Stimulated activated CD4-positive, alpha-beta T cell treated with anti-CD3 and anti-CD28 coated beads, Interleukin-1b, Interleukin-23, amount 100 ng/mL, for 4 hours (primary cell): ENCODE measurements at places on chromosomes 11 and 22.

GRCh38 chr11:60347084-60347797 lies 20.2 kb downstream of the MS4A6E start:
- DNase-seq, result no peak

DNA sequence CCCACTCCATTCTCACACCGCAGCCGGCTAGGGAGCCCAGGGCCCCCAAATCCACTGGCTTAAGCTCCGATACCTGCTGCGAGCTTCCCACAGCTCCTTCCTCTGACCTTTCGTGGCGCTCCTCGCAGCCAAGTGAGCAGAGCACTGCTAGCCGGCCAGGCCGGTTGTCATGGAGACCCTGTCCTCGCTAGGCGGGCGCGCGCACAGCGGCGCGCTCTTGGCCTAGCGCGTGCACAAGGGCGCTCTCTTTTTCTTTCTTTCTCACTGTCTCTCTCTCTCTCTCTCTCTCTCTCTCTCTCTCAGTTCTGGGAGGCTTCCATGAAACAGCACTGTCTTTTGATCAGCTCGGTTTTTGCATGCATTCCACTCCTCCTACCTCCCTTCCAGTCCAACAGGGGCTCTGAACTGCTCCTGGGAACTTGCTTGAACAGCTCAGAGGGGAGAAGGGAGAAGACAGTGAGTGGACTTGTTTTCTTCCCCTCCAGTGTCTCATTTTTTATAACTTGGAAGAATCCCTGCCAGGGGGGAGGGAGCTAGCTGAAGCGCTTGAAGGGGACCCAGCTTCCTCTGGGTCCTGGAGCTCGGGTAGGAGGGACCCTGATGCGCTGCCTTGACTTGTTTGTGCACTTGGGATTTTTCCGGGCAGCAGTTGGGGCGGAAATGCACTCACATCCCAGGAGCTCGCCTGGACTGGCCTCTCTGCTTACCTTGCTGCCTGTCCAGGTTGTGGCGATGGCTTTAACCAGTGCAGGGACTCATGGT lies 100.3 kb upstream of the AKIP1 start:
- DNase-seq, result no peak

DNA sequence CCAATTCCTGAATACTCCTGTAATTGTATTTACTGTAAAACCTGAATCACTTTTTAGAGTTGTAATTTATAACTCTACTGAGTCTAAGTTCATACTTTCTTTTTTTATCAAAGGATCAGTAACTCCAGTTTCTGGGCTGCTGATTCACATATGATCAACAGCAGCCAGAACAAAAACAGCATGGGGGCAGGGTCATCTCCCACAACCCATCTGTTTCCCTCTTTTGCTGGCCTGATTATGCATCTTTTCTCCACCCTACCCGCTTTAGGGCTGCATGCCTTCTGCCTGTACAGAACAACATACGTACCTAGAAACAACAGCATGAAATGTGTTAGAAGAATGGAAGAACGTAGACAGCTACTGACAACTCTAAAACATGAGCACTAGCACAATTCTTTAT lies 76.0 kb downstream of the MRTFA start:
- DNase-seq, result no peak

- no peak for DNase-seq
These were observed 2.2 kb downstream of the PLEKHB1 start for GRCh38 chr11:73648571-73649046.

DNA sequence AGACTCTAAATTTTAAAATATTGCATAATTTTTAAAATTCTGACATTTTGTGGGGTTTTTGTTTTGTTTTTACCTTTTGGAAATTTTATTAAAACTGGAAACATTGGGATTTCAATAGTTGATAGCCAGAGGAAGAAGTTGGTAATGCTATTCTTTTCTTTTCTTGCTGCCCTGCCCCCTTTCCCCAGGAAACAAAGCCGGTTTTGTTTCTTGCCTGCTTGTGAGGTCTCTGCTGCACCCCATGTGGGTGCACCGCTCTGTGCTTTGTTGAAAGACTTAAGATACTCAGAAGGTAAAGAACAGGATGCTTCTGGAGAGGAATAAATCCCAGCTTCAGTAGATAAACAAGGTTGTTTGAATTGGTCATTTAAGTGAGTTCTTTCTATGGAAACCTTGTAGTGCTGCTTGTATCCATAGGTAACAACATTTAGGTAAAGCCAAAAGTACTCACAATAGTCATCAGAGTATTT lies 87.5 kb downstream of the YAP1 start:
- DNase-seq, result no peak

DNA sequence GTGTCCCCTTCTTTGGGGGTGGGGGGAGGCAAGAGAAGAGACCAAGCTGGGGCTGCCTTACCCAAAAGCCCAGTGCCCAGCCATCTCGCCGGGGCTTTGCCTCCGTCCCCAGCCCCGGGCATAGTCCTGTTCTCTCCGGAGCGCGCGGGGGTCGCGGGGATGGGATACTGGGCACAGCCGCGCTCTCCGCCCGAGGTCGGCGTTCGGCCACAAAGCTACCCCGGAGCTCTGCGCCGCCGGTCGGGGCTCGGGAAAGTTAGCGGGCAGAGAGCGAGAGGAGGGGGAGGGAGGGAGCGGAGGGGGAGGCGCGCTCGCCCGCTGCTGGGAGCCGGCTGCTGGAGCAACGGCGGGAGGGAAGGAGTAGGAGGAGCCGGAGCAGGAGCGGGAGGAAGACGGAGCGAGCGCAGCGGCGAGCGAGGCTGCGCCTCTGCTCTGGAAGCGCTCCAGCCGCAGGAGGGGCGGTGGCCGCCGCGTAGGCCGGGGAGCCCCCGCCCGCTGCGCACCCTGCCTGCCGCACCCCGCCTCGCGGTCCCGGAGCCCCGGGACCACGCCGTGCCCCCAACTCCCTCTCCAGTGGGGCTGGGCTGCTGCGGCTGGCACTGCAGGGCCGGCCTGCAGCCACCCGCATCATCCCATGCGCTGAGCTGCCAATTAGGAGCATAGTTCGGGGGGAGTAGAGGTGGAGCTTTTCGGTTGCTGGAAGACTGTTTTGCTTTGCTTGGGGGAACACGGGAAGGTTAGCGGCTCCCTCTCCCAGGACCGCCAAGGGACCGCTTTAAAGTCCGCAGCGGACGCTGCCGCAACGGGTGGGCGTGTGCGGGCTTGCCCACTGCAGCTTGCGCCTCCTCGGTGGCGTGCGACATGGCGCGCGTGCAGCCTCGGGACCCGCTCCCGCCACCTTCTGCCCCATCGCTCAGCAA lies at the start of gene SCN4B:
Gene SCN4B, minus strand, starts transcription at position 272 of the 920 bp plus-strand sequence. Its CDS starts 150 bp downstream, at position 122.
- no peak for DNase-seq

- DNase-seq, result no peak
These were observed 158.6 kb downstream of the FCHSD2 start for GRCh38 chr11:72983560-72983959.

DNA sequence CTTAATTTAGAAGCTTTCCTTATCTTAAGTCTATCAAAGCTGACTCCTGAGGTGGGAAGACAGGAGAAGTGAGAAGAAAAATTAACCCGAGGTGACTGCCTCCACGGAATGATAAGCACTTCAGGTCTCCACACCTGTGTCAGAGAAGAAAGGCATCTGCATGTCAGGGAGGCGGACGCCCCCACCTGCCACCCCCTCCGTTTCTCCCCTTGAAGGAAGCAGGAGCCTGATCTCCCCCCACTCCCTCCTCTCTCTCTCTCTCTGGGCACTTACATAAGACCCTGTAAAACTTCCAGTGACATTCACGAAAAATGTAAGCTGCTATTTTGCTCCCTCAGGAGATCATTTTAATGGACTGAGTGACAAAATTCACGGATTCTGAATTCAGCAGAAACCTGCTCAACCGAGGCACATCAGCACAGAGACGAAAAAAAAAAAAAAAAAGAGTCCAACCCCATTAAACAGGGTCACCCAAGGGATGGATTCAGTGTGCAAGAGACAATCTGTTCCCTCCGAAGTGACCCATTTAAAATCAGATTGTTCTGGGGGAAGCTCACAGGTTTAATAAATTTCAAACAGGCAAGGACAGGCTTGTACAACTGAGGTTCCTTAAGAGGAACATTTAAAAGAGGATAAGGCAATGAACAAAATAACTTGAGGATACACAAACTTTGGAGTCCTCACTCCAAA lies 1.5 kb downstream of the LARGE1 start:
- DNase-seq, result no peak

- no peak for DNase-seq
These were observed 39.8 kb upstream of the POGLUT3 start for GRCh38 chr11:108538022-108538424.

- DNase-seq, result no peak
These were observed 347.0 kb downstream of the MIAT start for GRCh38 chr22:27004434-27004833.

GRCh38 chr11:12239396-12239795 lies 129.0 kb downstream of the MICAL2 start:
- DNase-seq, result no peak

GRCh38 chr11:2182692-2183474 lies 11.3 kb upstream of the TH start:
- no peak for DNase-seq

DNA sequence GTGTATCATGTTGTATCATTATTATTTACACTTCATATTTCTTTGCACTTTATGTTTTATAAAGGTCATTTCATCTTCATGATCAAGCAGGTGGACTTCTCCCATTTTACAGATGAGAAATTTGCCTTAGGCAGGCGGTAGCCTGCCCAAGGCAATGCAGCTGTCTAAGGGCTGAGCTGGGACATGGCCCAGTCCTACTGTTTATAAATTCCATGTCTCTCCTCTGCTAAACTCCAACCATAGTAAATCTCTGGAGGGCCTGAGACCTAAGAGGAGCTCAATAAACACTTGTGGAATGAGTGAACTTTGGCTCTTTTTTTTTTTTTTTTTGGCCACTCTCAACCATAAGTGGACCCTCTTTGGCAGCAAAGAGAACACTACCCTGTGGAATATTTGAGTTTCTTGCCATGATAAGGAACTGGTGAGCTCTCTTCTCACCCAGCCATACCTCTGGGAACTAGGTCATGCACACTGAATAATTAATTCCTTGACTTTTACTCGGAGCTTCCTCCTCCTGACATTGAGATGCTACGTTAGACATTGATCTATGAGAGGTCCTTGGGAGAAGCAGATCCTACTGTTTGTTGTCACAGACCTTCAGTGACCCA lies 29.9 kb downstream of the MICAL2 start:
- no peak for DNase-seq

DNA sequence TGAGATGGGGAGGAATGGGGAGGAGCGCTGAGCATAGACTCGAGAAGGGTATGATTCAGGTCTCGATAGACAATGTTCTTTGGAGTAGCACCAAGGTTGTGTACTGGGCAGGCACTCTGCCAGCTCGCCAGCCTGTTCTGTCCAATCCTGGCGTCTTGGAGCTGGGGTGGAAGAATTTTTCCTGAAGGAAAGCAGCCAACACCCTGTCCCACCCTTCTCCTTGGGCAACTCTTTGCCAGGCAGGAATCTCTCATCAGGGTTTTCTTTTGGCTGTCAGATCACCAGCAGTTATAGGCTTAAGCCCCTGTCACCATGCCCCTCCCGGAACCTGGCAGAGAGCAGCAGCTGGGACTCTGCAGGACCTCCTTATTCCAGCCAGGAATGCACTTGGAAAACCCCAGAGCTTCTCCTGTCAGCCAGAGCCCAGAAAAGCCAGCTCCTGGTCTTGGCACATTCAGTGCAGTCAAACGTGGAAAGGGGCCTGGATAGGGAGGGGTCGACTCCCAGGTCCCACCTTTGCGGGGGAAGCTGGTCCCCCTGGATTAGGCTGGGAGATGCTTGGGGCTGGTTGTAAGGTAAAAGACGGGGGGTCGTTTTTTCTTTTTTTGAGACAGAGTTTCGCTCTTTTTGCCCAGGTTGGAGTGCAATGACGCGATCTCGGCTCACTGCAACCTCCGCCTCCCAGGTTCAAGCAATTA lies 14.4 kb upstream of the SPTBN2 start:
- no peak for DNase-seq

DNA sequence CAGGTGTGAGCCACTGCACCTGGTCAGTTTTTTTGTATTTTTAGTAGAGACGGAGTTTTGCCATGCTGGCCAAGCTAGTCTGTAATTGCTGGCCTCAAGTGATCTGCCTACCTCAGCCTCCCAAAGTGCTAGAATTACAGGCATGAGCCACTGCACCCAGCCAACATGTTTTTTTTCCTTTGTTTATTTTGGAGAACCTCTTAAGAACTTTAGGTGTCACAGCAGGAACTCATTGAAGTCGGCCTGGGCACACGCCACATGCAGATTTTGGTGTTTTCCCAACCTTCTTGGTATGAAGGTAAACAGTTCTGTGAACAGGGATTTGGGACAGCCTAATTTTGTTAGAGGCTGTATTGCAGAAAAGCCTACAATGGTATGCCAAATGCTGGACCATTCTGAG lies 9.4 kb downstream of the DIXDC1 start:
- DNase-seq, result no peak

GRCh38 chr11:70901951-70902521 lies 350.3 kb downstream of the SHANK2 start:
- no peak for DNase-seq

DNA sequence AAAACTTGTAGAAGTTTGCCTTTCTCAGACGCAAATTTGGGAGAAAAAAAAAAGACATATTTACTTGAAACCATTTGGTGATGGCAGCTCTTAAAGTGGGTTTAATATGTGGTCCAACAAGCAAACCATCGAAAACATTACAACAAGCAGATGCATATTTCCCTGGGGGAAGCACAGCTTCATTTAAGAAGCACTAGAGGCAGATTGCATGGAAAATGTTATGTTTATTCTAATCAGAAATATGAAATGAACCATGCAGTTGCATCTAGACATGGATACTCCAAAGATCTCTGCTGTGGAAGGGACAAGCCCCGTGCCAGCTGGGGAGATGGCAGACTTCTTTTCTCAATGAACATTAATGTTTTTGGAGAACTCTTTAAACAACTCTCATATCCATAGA lies 57.4 kb upstream of the PARVA start:
- no peak for DNase-seq

- no peak for DNase-seq
These were observed 13.6 kb downstream of the PLA2G6 start for GRCh38 chr22:38167988-38168407.

- DNase-seq, result no peak
These were observed 5.9 kb downstream of the RNF215 start for GRCh38 chr22:30381264-30381663.

- DNase-seq, result no peak
These were observed 4.2 kb downstream of the RAB1B start for GRCh38 chr11:66272596-66272995.

DNA sequence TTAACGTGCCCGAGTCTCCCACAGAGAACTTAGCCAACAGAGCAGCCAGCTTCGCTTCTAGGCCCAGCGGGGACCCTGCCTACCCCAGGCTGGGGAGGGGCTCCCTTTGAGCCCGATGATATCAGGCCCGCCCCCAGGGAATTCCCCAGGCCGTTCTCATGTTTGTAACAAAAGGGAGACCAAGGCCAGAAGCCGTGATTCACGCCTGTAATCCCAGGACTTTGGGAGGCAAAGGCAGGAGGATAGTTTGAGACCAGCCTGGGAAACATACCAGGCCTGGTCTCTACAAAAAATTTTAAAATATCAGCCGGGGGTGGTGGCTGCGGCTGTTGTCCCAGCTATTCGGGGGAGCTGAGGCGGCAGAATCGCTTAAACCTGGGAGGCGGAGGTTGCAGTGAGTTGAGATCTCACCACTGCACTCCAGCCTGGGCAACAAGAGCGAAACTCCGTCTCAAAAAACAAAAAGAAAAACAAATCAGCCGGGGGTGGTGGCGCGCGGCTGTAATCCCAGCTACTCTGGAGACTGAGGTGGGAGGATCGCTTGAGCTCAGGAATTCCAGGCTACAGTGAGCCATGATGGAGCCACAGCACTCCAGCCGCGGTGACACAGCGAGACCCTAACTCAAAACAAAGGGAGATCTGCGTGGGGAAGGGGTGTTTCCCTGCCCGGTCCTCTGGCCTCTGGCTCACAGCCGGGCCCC lies 1.7 kb downstream of the DRD4 start:
- DNase-seq, result no peak
